Caki2 (cell line): ENCODE measurements at places on chromosomes 6 and 20. TPM values are rescaled to one million over a fixed set of nuclear protein-coding genes. Genes with fewer than 3 reads are reported as not detected.

GRCh38 chr20:22414305-22414742 lies 170.0 kb downstream of the FOXA2 start:
- DNase-seq = no peak

DNA sequence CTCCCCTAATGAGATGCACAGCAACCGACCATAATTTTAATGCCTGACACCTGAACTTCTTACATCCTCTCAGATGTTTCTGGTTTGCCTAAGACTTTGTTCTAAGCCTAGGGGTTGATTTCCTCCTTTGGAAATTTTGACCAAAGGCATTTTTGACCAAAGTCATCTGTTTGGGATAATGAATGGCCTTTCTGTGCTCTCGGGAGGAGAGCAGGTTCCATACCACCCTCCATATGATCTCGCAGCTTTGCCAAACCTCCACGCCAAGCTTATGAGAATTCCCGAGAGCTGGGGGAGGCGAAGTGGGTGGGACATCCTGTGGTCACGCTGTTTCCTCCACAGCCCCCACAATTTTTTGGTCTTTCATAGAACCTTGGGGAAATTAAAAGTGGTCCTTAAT lies 91.7 kb downstream of the SCML4 start:
- no peak for DNase-seq

- DNase-seq = no peak
Measured at GRCh38 chr6:12221856-12222255, 68.3 kb upstream of the EDN1 start.

- peak; percentile 62 for DNase-seq
Measured at GRCh38 chr6:155158030-155158843, 105.6 kb upstream of the CLDN20 start.

- DNase-seq = no peak
Measured at GRCh38 chr6:87342829-87343228, 1.8 kb upstream of the C6orf163 start.

DNA sequence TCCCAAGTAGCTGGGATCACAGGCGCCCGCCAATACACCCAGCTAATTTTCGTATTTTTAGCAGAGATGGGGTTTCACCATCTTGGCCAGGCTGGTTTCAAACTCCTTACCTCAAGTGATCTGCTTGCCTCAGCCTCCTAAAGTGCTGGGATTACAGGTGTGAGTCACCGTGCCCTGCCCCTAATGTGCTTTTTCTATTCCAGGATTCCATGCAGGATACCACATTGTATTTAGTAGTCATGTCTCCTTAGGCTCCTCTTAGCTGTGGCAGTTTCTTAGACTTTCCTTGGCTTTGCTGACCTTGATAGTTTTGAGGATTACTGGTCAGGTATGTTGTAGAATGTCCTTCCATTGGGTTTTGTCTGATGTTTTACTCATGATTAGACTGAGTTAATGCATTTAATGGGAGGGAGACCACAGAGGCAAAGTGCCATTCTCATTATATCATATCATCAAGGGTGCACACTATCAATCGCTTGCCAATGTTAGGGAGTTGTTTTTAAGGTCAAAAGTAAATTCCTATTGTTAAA lies 39.6 kb upstream of the TNFAIP3 start:
- DNase-seq = no peak

The ZBTB46 gene
- total RNA-seq = 9.6 and 10.4 TPM in 2 replicates

The TUBB2B gene
- total RNA-seq = 3.0 and 5.3 TPM in 2 replicates

The NFKBIE gene
- 24.7 and 33.4 TPM in 2 replicates for total RNA-seq
